ENCODE measurements at places on chromosomes 7 and 10.

GRCh38 chr7:155769701-155770100 is 42.6 kb downstream of the SHH start:
- no peak for DNase-seq

DNA sequence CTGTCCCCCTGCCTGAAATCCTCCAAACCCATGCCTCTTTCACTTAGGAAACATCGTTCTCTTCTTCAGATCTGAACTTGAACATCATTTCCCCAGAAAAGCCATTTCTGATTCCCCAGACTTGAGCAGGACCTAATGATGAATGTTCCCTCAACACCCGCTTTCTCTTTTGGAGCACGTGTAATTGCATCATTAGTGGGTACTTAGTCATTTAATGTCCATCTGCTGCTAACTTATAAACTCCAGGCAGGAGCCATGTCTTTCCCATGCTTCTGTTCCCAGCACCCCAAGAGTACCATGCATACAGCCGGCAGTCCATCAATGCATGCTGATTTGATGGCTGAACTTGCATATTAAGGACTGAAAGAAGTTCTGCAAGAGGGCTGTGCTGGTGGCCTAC is 36.5 kb upstream of the ECHDC3 start:
- no peak for DNase-seq

- DNase-seq = no peak
Measured at GRCh38 chr7:157404845-157405481, 68.2 kb downstream of the DNAJB6 start.

DNA sequence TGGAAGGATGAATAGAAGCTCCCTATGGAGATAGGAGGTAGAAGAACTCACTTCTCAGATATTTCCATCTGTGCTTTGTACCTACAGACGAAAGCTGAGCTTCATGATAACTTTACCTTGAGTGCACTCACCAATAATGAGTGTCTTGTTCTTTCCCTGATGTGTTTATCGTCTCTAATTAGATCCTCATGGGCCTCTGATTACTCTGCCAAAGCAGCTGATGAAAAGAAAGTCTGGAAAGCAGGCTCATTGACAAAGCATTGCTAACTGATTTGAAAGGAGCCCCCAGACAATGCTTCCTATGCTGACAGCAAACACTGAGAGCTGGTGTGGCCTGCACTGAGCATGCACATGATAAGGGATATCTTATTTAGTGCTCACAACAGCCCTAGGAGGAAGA is 183.9 kb upstream of the GHITM start:
- DNase-seq = no peak

DNA sequence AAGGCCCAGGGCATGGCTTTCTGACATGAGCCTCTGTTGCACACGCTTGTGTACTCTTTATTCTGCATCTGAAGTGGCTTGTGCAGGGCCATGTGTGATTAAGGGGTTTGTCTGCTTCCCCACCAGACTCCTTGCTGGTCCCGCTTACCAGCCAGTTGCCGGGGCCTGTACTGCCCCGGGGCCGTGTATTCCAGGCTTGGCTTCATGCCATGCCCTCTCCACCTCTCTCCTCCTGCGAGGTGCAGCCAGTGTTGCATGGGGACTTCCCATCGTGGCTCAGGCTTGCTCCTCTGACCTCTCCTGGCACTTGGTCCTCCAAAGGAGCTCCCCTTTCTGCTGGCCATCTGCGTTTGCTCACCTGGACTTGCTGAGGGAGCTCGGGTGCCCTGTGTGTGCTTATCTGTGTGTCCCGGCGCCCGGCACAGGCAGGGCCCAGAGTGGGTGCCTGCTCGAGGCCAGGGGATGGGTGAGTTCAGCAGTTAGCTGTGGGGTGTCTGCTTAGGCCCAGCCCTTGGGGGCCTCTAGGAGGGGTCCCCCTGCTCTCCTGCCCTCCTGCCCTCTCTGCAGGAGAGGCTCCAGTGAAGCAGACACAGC is 11.0 kb upstream of the C10orf143 start:
- DNase-seq = no peak

DNA sequence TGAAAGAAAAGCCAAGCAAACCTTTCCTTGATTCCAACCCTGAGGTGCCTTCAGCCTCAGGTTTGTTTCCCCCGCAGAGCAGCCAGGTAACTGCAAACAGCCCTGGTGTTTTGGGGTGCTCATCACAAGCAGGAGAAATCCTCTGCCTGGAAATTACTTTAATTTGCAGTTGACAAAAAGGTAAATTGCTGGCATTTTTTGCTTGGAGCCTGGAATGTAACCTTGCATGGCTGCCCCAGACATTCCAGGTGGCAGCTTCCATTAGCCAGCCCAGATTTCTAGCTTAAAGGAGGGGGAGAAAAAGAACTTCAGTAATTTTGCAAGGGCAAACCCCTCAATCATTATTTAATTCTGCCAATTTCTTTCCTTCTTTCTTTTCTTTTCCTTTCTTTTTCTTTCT is 194.4 kb downstream of the MYOF start:
- no peak for DNase-seq

- no peak for DNase-seq
Measured at GRCh38 chr7:121305109-121305508, 23.7 kb upstream of the WNT16 start.

GRCh38 chr7:18565337-18565736 is 69.8 kb downstream of the HDAC9 start:
- no peak for DNase-seq

GRCh38 chr7:158586499-158587161 is 993 bp downstream of the PTPRN2 start:
- no peak for DNase-seq

GRCh38 chr10:13822490-13822889 is 235.7 kb downstream of the PRPF18 start:
- DNase-seq = no peak

GRCh38 chr7:158271646-158272045 is 316.0 kb downstream of the PTPRN2 start:
- DNase-seq = no peak

DNA sequence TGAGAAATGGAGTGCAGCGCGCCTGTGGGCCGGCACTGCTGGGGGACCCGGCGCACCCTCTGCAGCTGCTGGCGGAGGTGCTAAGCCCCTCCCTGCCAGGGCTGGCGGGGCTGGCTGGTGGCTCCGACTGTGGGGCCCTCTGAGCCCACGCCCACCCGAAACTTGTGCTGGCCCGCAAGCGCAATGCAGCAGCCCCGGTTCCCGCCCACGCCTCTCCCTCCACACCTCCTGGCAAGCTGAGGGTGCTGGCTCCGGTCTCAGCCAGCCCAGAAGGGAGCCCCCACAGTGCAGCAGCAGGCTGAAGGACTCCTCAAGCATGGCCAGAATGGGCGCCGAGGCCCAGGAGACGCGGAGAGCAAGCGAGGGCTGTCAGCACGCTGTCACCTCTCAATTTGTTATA is 1063.0 kb upstream of the AUTS2 start:
- DNase-seq = no peak

DNA sequence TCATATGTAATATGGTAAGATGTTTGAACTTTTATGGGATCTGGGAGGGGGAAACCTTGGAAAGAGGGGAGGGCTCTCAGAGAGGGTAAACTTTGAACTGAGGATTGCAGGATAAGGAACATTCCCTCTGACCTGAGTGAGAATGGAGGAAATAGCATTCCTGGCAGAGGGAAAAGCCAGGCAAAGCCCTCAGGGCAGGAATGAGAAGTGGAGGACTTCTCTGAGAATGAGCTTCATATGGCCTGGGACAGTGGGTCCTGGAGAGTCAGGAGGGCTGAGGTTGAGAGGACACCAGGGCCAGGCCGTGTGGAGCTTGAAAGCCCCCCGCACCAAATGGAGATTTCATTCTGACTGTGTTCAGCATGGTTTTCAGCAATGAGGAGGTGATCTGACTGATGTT is 34.2 kb downstream of the NPVF start:
- DNase-seq = no peak

GRCh38 chr7:27101171-27101956 is 1.1 kb downstream of the HOXA2 start:
- DNase-seq = no peak

Measured in tibial artery (tissue), 4 donors.